ENCODE measurements at places on chromosomes 6 and 20.

DNA sequence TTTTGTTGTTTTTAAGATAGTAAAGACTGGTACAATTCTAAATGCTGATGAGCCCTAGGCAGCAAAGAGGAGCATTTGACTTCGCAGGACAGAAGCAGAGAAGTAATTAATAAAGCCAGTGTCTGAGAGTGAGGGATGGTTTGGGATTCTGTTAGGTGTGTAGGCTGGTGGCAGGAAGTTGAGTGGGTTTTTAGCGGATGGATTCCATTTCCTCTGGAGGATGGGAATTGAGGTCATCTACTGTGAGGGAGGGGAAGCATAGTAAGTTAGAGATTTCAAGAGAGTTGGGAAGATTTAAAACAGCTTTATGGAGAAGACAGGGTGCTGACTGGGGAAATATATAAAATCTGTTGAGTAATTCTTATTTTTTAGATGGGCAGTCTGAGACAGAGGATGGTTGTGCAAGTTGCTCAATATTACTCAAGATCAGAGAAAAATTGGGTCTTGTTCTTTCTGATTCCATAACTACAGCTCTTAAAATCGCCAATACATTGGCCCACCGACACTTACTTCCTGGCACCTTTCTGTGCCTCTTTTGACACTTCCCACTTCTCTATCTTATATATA is 48.8 kb downstream of the PRL start:
- H3K27ac ChIP-seq = no peak overlapping the region
- DNase-seq = no peak
- no peaks in the 10 kb centered on the region for H3K27me3 ChIP-seq

DNA sequence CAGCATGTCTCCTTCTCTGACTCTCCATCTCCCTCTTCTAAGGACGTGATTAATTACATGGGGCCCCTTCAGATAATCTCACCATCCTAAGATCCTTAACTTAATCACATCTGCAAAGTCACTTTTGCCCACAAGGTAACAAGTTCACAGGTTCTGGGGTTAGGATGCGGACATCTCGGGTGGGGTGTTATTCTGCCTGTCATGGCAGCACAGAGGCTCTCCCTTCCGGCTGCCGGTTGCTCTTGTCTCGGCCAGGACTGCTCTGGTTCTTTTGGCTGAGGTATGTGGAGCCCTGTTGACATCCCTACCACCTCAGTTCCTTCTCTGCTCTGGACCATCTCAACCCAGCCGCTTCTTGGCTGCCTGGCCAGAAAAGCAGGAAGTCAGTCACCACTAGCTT is 4.2 kb upstream of the CST11 start:
- H3K27me3 ChIP-seq = no peaks in the 10 kb centered on the region
- H3K27ac ChIP-seq = peak overlapping the region; percentile 69
- DNase-seq = no peak
- H3K4me3 ChIP-seq = no peak overlapping the region

DNA sequence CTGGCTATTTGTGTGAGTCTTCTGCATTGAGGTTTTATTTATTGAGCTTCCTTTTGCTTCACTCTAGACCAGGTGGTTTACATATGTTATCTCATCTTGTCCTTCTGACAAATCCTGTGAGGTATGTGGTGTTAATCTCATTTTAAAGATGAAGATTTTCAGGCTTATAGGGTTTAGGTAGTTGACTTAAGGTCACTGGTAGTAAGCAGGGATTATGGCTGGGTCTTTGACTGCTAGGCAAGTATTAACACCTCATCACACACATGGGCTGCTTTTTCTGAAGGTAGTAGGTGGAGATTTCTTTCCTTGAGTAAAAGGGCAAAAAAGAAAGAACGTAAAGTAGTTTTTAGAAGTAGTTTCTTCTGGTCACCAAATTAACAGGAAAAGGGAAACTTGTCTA is 72.6 kb downstream of the CDKAL1 start:
- H3K27ac ChIP-seq = no peak overlapping the region
- H3K4me1 ChIP-seq = peaks cover 2% of the 10 kb centered on the region
- no peak for DNase-seq

GRCh38 chr6:90098001-90098531 is 198.6 kb downstream of the BACH2 start:
- peak; percentile 58 for DNase-seq
- no peaks in the 10 kb centered on the region for H3K27me3 ChIP-seq
- no peak overlapping the region for H3K4me3 ChIP-seq
- H3K36me3 ChIP-seq = no peaks in the 10 kb centered on the region
- H3K27ac ChIP-seq = no peak overlapping the region

DNA sequence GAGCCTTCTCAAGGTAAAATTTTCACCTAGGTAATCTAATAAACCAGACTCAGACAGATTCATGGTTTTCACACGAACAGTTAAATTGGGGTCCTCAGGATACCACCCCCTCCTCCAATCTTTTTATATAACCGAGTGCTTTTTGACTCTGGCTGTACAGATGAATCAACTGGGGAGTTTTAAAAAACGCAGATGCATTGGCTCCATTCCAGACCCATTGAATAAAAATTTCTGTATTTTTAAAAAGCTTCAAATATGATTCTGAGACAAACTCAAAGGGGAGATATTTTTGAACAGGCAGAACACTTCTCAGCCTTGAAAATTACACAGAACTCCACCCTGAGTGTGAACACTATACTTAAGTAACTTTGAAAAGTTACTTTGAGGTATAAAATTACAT is 7.2 kb downstream of the UTRN start:
- DNase-seq = no peak
- no peaks in the 10 kb centered on the region for H3K27me3 ChIP-seq
- peaks cover 6% of the 10 kb centered on the region for H3K4me1 ChIP-seq
- peaks cover 23% of the 10 kb centered on the region for H3K36me3 ChIP-seq
- H3K4me3 ChIP-seq = no peak overlapping the region

DNA sequence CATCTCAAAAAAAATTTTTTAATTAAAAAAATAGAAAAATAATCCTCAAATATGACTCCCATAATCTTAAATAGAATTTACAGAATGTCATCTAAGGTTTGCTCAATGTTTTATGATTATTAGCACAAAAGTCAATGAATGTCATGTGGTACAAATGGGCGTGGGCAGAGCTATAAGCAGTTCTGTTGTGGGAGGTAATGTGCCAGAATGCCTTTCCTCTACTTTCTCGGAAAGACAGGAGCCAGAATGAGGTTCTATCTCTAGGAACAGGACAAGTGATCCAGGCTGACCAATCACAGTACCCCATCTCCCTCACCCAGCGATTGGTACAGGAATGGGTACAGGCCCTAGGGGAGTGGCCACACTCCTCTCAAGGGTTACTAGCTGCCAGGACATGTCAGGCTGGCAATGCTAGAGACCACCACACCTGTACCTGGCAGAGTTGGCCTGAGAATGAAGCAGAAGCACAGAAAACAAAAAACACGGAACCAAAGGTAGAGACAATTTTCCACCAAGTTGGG is 15.1 kb downstream of the RALGAPA2 start:
- no peaks in the 10 kb centered on the region for H3K27me3 ChIP-seq
- H3K4me3 ChIP-seq = no peak overlapping the region
- no peaks in the 10 kb centered on the region for H3K4me1 ChIP-seq
- H3K27ac ChIP-seq = no peak overlapping the region
- no peak for DNase-seq

DNA sequence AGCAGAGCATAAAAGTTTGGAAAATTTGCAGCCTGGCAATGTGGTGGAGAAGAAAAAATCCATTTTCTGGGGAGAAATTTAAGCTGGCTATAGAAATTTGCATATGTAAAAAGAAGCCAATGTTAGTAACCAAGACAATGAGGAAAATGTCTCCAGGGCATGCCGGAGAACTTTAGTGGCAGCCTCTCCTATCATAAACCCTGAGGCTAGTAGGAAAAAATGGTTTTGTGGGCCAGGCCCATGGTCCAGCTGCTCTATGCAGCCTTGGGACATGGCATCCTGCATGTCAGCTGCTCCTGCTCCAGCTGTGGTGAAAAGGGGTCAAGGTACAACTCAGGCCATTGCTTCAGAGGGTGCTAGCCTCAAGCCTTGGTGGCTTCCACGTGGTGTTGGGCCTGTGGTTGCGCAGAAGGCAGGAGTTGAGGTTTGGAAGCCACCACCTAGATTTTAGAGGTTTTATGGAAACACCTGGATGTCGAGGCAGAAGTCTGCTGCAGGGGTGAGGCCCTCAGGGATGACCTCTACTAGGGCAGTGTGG is 101.8 kb upstream of the SYNCRIP start:
- H3K27ac ChIP-seq = no peak overlapping the region
- H3K4me3 ChIP-seq = no peak overlapping the region
- no peak for DNase-seq
- no peaks in the 10 kb centered on the region for H3K27me3 ChIP-seq

DNA sequence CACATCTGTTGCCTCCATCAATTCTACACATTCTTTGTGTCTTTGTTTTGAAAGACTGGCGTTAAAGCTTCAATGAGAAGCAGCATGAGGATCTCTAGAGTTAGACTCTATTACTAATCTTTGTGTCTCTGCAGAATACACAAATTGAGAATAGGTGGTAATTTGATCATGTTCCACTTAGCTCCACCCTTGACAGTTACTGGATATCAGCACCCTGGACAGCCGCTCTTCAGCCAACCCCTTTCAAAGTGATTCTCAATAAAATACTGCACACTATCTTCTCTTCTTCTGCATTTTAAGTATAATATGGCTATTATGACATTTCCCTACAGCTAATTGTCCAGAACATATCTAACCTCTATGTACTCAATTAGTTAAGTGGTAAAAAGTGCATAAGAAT is 54.3 kb upstream of the CNR1 start:
- H3K4me1 ChIP-seq = no peaks in the 10 kb centered on the region
- no peaks in the 10 kb centered on the region for H3K36me3 ChIP-seq
- no peaks in the 10 kb centered on the region for H3K27me3 ChIP-seq
- H3K4me3 ChIP-seq = no peak overlapping the region
- DNase-seq = peak; percentile 32

- no peaks in the 10 kb centered on the region for H3K4me1 ChIP-seq
- no peak overlapping the region for H3K27ac ChIP-seq
- H3K36me3 ChIP-seq = no peaks in the 10 kb centered on the region
- DNase-seq = no peak
- no peak overlapping the region for H3K4me3 ChIP-seq
Observed at GRCh38 chr6:104170401-104170800, 689.3 kb downstream of the HACE1 start.

- no peak overlapping the region for H3K4me3 ChIP-seq
- no peak for DNase-seq
- no peaks in the 10 kb centered on the region for H3K4me1 ChIP-seq
- H3K36me3 ChIP-seq = no peaks in the 10 kb centered on the region
- H3K27me3 ChIP-seq = no peaks in the 10 kb centered on the region
- H3K27ac ChIP-seq = no peak overlapping the region
Observed at GRCh38 chr6:132792510-132792909, 5.9 kb downstream of the SLC18B1 start.

- H3K27ac ChIP-seq = peak overlapping the region; percentile 12
- no peaks in the 10 kb centered on the region for H3K27me3 ChIP-seq
- no peak overlapping the region for H3K4me3 ChIP-seq
- no peak for DNase-seq
- peaks cover 16% of the 10 kb centered on the region for H3K36me3 ChIP-seq
Observed at GRCh38 chr6:52666071-52666470, 4.8 kb upstream of the TMEM14A start.

- DNase-seq = no peak
- H3K27me3 ChIP-seq = no peaks in the 10 kb centered on the region
- no peak overlapping the region for H3K27ac ChIP-seq
- no peak overlapping the region for H3K4me3 ChIP-seq
- H3K36me3 ChIP-seq = peaks cover 20% of the 10 kb centered on the region
Observed at GRCh38 chr6:30570263-30570662, 979 bp upstream of the ABCF1 start.

GRCh38 chr20:31679357-31680285 is 41.9 kb downstream of the COX4I2 start:
- no peaks in the 10 kb centered on the region for H3K27me3 ChIP-seq
- peaks cover 74% of the 10 kb centered on the region for H3K36me3 ChIP-seq
- peaks cover 100% of the 10 kb centered on the region for H3K4me1 ChIP-seq
- H3K27ac ChIP-seq = peak overlapping the region; percentile 100

DNA sequence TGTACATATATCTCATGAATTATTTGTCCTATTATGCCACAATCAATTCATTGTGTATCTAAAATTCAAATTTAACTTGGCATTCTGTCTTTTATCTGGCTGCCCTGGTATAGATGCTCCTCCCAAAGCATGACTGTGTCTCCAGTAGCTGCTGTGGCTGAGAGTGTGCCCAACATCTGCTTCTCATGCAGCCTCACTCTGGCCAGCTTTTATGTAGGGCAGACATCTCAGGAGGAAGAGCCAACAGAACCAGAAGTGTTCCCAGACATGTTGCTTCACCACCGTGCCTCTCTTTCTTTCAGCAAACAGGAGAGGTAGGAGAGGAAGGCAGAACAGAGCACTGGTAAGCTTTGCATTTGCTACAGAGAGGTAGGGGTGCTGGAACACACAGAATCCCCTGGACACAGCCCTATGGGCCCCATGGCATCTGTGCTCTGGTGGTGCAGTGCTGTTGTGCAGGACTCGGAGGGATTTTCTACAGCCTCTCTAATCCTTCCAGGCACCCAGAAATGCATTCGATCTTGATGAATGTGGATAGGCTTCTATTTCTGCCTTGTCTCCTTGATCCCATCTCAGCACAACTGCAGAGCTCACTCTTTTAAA is 637.1 kb downstream of the UTRN start:
- no peak overlapping the region for H3K4me3 ChIP-seq
- DNase-seq = no peak
- H3K27ac ChIP-seq = no peak overlapping the region
- H3K27me3 ChIP-seq = peaks cover 3% of the 10 kb centered on the region

DNA sequence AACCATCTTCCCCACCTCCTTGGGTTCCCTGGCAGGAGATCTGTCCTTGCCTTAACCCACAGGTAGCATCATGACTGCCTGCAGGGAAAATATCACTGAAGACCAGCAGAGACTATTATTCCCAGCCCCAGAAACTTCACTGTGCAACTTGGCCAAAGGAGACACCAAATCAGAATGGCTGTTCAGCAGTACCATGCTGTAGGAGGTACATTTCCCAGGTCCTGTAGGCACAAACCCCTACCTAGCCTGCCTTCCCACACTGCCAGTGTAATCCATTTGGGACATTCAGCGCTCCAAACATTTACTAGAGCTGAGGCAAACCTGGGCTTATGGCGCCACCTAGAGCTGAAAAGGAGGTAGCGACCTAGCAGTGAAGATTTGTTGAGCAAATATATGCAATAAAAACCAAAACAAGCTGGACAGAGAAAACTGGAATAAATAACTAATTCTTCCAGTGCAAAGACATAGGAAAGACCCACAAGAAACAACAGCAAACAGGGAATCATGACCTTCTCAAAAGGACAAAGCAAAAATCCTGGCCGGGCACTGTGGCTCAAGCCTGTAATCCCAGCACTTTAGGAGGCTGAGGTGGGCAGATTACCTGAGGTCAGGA is 60.3 kb downstream of the VTA1 start:
- DNase-seq = no peak
- H3K27me3 ChIP-seq = no peaks in the 10 kb centered on the region
- H3K4me3 ChIP-seq = no peak overlapping the region
- H3K27ac ChIP-seq = no peak overlapping the region
- H3K4me1 ChIP-seq = no peaks in the 10 kb centered on the region

Measured in DND-41 (cell line).